ENCODE measurements at places on chromosomes 13 and 19.
A peak's percentile ranks its signal among the peaks of the same experiment; 100 is the strongest.

- no peak for DNase-seq
Measured at GRCh38 chr13:113087923-113088690, 17.5 kb upstream of the F7 start.

- no peak for DNase-seq
Measured at GRCh38 chr13:113883314-113883811, 19.5 kb upstream of the GAS6 start.

- DNase-seq = peak; percentile 34
Measured at GRCh38 chr19:12938779-12939601, 581 bp downstream of the CALR start.

- DNase-seq = no peak
Measured at GRCh38 chr13:109545931-109546330, 240.5 kb downstream of the IRS2 start.

DNA sequence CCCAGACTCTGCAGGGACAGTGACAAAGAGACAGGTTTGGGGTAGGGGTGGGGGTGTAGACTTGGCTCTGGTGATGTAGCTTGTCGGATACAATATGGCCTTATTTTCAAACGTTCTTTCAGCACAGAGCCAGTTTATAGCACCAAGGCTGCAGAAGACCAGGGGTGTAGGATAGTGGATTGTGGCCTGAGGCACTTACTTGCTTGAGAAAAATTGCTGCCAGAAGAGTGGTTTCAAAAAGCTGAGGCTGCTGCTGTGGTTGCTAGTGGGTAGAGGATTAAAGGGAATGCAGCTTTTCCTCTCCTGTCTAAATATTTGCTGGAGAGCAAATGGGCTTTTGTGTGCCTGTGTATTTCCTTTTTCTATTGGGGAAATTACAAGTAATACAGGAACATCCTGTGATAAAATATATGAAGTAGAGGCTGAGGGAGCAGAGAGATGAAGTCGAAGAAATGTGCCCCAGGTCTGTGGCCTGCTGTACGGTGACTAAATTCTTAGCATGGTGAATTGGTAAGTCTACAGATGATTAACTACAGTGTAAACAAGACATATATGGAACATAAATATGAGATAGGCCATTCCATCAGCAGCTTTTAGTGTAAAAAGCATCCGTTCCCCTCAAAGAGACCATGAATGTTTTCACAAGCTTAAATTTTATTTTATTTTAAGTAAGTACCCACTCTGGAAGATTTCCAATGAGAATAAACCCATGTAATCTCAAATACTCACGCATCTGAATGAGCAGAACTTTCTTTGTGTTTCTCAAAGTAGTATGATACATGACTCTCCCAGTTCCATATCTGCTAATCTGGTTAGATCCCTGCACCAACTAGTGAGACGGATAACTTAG lies 112.9 kb downstream of the LRCH1 start:
- no peak for DNase-seq

DNA sequence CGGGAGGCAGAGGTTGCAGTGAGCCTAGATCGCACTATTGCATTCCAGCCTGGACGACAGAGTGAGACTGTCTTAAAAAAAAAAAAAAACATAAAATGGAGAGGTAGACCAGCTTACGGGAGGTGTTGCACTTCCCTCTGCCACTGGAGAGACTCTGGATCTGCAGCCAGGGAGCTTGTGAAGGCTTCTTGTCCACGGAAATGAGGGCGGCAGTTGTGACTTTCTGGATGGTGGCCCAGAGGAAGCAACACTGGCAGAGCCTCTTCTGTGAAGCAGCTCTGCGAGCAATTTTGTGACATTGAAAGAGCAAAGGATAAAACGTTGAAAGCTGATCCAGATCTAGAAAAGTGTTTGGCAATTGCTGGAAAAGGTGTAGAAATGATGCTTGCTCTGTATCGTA lies 10.4 kb downstream of the SPINT2 start:
- no peak for DNase-seq
